Central memory CD4-positive, alpha-beta T cell (primary cell): ENCODE measurements at places on chromosomes 4 and X.

GRCh38 chrX:84044051-84044450 is 143.9 kb downstream of the RPS6KA6 start:
- no peak for DNase-seq

DNA sequence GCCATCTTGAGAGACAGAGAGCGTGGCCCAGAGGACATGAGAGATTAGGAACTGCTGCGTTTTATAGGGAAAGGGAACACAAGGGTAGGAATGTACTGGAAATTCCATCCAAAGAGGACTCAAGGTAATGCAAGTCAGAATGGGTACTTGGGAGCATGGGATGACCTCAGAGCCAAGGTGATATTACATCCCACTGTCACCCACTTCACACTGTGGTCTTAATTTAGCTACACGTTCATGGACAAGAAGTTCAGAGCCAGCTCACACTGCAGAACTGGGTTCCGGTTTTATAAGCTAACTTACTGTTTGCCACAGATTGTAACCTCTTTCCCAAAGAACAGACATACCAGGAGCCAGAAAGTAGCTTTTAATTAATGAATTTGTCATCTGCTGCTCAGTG is 244.7 kb downstream of the CBR4 start:
- no peak for DNase-seq

DNA sequence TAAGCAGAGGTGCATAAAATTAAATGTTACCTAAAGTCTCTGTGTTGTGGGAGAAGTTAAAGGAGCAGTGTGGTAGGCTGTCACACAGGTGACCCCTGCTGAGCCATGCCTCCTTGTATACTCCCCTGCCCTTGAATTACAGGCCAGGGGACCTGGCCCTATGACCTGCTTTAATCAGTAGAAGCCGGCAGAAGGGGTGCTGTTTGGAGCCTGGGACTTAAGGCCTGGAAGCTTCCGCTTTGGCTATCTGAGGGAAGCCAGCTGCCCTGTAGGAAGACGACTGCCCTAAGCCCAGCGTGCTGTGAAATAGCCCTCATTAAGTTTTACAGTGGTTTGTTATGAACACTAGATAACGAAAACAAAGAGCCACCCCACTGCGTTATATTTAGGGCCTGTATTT is 34.1 kb downstream of the SPINK2 start:
- no peak for DNase-seq

GRCh38 chrX:19544693-19545305 is 29.5 kb upstream of the MAP3K15 start:
- DNase-seq = peak; percentile 12

- no peak for DNase-seq
Measured at GRCh38 chr4:149140841-149141240, 674.8 kb downstream of the IQCM start.

GRCh38 chr4:172998527-172999469 is 169.8 kb upstream of the GALNT7 start:
- DNase-seq = no peak

DNA sequence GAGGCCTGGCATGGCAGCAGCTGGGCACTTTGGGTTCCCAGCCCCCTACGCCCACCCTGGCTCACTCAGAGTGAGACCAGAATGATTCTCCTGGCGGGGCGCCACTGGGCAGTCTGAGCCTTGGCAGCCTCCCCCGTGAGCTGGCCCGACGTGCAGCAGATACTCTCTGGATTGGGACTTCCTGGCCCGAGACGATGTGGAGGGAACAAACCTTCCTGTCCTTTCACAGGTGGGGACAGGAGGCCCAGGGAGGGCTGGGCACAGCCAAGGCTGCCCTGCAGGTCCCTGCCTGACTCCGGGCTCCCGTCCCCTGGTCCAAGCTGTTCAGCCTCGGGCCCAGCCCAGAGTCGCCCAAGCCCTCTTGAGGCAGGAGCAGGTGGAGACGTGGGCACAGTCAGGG is 17.9 kb upstream of the ADD1 start:
- no peak for DNase-seq

GRCh38 chr4:11232015-11232414 is 196.7 kb downstream of the HS3ST1 start:
- no peak for DNase-seq

DNA sequence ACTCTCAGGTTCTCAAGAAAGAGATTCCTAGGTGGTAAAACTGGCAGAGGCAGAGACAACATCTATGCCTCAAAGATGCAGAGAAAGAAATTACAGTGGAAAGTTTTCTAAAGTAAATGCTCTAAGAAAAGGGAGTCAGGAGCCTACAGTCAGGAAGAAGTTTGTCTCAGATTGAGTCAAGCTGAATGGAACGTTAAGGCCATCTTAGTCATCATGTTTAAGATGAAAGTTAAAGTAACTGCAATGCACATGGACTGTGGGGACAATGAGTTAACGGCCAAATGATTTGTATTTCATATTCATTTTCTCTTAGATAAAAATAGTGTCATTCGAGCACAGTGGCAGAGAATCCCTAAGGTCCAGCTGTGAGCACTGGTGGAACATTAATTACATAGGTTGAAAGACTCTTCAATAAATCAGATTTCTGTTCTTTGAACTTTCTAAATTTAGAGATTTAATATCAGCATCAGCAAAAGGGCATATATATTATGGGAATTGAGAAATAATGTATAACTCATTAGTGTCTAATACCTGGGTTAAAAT is 384.6 kb downstream of the DTHD1 start:
- no peak for DNase-seq

- DNase-seq = no peak
Measured at GRCh38 chrX:22037911-22038537, 5.9 kb downstream of the PHEX start.

DNA sequence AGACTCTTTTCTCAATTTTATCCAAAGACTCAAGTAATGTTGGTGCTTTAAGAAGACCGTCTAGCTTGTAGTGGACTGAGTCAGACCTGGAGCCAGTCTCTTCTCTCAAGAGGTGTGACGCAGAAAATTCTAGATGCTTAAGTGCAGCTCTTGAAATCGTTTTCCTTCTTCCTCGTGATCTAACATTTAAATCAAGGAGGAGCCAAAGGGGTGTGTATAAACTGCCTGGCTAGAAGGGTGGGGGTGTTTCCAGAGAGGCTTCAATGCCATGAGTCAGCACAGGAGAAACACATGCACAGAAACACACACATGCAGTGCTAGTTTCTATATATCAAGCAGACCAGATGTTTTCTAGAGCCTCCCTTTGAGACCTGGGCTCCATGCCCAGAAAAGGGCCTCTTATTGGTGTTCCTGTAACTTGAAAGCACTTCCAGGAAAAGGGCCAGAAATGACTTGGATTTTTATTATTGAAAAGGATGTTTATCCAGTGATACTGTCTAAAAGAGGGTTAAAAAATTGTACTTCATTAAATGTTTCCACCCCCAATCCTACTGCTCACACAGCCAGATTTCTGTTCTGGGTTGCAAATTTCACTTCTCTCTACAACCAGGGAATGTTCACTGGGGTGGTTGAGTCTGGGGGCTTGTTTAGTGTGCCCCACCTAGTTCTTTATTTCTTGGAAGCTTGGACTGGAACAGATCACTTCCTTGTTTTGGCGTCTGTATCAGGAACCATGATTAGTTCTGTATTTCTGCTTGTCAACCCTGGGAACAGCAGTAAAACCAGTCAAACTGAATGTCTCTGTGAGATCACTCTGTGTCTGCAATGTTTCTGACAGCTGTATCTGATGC is at the start of gene CLIC2:
TSS of gene CLIC2 (minus strand) at position 129 of the 851 bp plus-strand sequence. CDS start 187 bp downstream, outside the sequence.
- no peak for DNase-seq

DNA sequence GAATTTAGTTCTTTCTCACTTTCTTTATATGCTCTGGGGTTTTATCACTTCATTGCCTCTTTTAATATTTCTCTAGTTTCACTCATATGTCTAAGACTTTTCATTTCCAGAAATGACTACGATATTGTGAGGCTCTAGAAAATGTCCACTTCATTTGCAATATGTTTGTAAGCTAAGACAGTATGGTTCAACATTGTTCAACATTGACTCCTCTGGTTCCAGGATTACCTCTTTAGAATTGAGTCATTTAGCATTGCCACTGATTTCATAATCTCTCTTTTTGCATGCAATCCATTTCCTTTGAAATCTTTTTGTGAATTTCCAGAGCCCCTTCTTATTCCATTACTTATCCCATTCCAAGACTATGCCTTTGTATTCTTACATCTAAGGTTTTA is 32.3 kb downstream of the BBS12 start:
- no peak for DNase-seq
